ENCODE measurements at places on chromosomes 16 and 17. TPM values are rescaled to one million over a fixed set of nuclear protein-coding genes. Genes with fewer than 3 reads are reported as not detected.

DNA sequence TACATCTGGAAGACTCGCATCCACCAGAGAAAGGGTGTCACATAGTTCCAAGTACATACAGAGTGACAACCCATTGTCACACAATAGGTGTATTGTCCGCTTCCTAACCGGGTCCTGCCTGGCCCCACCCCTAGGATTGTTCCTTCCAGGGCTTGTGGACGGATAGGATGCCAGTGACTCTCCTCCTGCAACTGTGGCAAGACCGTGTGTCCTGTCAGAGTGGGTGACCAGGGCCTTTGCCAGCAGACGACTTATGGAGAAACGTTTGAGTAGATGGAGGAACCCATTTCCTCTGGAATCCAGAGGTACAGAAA lies 258.4 kb downstream of the CPPED1 start:
- H3K4me3 ChIP-seq, result no peak overlapping the region
- no peak overlapping the region for H3K27ac ChIP-seq
- H3K36me3 ChIP-seq, result no peaks in the 10 kb centered on the region

DNA sequence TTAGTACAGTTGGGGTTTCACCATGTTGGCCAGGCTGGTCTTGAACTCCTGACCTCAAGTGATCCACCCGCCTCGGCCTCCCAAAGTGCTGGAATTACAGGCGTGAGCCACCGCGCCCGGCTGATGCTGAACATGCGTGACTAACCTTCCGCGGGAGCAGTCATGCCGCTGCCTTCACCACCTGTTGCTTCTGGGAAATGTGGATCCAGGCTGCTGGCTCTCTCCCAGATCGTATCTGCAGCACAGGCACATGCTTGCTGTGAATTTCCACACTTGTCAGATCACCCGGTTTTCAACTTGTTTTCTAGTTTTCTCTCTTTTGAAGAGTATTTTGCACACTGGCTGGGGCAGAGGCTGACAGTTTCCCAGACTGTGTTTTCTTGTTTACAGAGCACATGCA lies 97.9 kb downstream of the ADCY9 start:
- no peak overlapping the region for H3K4me3 ChIP-seq
- no peaks in the 10 kb centered on the region for H3K36me3 ChIP-seq
- DNase-seq, result no peak
- peaks cover 51% of the 10 kb centered on the region for H3K4me1 ChIP-seq
- H3K27ac ChIP-seq, result peak overlapping the region; percentile 63
- H3K27me3 ChIP-seq, result peaks cover 39% of the 10 kb centered on the region

Gene SPATA22
- not detected for total RNA-seq

DNA sequence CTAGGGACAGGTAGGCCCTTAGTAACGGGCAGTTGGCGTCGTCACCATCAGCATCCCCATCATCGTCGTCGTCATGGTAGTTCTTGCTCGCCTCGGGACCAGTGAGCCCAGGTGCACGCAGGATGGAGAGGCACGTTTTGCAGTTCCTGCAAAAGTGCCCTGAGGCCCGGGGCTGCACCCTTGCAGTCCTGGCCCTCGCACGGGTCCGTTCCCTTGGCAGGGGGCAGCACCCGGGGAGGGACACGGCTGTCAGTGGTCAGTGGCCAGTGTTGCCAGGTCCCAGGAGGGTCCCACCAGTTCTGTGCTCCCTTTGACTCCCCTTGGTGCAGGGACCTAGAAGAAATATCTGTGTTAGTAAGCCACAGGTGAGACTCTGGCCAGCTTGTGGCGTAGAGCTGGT lies 243.9 kb upstream of the CIBAR2 start:
- no peaks in the 10 kb centered on the region for H3K27me3 ChIP-seq
- no peak for DNase-seq
- peaks cover 75% of the 10 kb centered on the region for H3K4me1 ChIP-seq
- H3K27ac ChIP-seq, result no peak overlapping the region

DNA sequence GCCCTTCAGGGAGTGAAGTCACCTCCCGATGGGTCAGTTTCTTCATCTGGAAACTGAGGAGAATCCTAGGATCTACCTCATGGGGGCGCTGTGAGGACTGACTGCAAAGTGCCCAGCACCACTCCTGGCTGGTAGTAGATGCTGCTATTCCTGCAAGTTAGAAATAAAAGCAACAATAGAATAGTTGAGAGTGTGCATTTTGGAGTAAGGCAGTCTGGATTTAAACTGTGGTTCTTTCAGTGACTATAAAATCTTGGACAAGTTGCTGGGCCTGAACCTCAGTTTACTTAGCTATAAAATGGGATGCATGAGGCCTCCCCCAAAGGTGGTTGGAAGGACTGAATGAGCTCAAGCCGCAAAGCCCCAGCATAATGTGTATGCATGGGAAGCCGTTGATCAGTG lies 70.6 kb downstream of the CYB5B start:
- no peak overlapping the region for H3K27ac ChIP-seq
- H3K27me3 ChIP-seq, result no peaks in the 10 kb centered on the region
- DNase-seq, result no peak
- H3K4me1 ChIP-seq, result no peaks in the 10 kb centered on the region
- H3K36me3 ChIP-seq, result no peaks in the 10 kb centered on the region
- no peak overlapping the region for H3K4me3 ChIP-seq

Gene CSH1
- total RNA-seq, result not detected
